ENCODE measurements at places on chromosomes 16 and 17.

DNA sequence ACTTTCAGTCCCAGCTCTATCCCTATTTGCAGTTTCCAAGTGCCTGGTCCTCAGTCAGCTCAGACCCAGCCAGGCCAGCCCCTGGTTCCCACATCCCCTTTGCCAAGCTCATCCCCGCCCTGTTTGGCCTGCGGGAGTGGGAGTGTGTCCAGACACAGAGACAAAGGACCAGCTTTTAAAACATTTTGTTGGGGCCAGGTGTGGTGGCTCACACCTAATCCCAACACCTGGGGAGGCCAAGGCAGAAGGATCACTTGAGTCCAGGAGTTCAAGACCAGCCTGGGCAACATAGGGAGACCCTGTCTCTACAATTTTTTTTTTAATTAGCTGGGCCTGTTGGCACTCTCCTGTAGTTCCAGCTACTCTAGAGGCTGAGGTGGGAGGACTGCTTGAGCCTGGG lies 1.7 kb downstream of the STH start:
- DNase-seq = no peak

GRCh38 chr16:4358831-4359561 lies 7.9 kb upstream of the PAM16 start:
- DNase-seq = no peak

GRCh38 chr17:65514541-65514940 lies 46.9 kb downstream of the AXIN2 start:
- no peak for DNase-seq

DNA sequence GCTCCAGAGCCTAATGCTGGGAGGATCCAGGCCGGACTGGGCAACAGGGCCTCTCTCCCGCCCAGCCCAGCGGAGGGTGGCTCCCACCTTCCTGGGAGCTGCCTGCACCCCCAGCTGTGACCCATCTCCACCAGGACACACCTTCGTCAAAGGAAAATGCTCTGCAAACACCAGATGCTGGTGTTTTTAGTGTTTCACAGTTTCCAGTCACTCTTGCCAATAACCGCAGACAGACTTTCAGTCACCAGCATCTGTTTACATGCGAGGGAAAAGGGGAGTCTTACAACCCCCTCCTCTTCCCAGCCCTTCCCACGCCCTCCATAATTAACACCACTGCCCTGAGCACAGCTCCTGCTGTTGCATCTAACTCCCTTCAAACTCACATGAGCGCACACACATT lies 25.3 kb downstream of the KLHDC4 start:
- no peak for DNase-seq

DNA sequence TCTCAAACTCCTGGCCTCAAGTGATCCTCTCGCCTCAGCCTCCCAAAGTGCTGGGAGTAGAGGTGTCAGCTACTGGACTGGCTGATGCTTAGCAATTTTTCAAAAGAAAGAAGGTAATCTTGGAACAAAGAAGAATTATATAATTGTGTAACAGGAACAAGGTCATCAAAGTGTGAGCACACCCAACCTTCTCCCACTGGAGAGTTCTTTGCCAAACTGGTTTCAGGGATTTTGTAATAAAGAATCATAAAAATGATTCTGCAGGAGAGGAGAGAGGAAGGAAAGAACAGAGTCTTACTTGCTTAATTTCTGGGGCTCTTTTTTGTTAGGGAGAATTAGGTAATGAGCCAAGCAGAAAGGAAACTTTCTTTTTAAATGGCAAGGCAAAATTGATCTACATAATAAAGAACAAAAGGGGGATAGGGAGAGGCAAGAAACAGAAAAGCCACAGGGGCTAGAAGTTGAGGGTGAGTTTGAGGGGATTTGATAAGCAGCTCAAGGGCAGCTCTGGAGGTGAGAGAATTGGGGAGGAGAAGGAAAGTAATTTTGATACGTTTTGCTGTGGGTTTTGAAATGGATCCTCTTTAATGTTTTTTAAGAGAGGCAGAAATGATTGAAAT lies 21.3 kb downstream of the CHD9NB start:
- no peak for DNase-seq

- no peak for DNase-seq
These were observed 4.4 kb upstream of the SLC47A2 start for GRCh38 chr17:19720631-19721426.

- DNase-seq = no peak
These were observed at the start of gene ZDHHC1 for GRCh38 chr16:67415872-67416793. Gene ZDHHC1, minus strand, starts transcription at chr16:67416477. Its CDS starts 8,702 bp downstream, at chr16:67407775.

- no peak for DNase-seq
These were observed 13.7 kb downstream of the DNAH17 start for GRCh38 chr17:78563189-78564145.

- DNase-seq = no peak
These were observed 14.8 kb downstream of the ALOXE3 start for GRCh38 chr17:8103549-8103948.

DNA sequence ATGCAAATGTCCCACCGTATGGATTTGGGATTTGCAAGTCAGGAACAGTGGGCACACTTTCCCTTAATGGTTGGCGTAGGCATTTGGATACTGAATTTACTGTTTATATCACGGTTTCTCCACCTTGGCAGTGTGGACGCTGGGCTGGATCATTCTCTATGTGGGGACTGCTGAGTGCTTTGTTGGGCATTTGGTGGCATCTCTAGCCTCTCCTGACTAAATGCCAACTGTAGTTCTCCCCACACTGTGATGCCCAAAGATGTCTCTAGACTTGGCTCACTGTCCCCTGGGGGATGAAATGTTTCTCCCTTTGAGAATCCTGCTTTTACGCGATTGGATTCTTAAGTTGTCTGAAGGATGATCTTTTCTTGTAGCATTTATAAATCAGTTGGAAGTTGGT lies 49.0 kb downstream of the RBFOX1 start:
- no peak for DNase-seq

DNA sequence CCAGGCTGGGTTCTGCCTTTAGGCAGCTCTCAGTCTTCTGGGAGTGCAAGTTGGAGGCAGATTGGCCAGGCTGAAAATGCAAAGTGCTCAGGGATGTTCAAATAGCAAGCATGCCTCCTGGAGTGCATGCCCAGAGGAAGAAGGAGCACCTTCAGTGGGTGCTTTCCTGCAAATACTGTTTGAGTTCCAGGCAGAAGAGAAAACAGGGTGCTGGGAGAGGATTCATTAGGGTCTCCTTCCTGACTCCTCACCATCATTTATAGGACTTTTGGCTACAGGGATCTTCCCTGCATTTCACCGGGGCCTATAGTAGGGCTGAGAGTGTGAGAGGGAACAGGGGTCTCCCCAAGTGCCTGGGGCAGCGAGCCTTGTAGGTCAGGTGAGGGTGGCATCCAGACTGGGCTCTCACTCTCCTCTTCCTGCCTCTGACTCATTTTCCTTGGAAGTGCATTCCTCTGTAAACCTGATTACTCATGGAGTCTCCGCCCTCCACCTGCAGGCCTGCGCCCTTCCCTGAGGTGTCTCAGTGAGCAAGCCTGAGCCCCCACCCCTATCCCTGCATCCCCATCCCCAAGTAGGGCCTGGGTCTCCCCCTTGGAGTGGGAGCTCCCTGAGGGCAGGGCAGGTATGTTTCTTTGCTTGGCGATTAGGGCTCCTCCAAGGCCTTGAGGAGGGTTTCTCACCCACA lies 17.1 kb upstream of the TNS4 start:
- DNase-seq = no peak
